ENCODE measurements at places on chromosomes 3 and 15.

DNA sequence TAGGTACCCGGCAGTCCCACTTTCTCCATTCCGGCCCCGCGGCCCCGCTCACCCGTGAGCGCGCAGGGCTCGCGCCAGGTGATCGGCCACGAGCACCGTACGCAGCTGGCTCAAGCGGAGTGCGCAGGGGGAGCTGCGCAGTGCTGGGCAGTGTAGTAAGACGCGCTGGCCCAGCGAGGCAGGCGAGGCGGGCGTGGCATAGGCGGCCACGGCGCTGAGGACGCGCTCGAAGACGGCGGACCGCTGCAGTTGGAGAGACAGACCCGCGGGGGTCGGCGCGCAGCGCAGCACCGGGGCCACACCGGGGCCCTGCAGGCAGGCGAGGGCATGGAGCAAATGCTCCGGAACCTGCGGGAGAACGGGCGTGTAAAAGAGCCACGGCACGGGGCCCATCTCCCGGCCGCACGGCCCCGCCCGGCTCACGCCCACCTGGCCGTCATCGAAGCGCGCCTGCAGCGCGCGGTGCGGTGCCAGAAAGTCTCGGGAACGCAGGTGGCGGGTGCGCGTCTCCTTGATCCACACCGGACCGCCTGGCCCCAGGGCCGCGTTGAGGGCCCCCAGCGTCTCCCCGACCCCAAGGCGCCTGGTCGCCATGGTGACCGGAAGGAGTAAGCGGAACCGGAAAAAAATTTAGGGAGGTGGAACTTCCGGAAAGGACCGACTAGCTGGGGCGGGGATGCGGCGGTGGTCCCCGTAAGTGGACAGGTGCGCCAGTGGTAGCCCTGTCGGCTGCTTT, at the start of gene DALRD3:
TSS of gene DALRD3 (minus strand) at position 610 of the 736 bp plus-strand sequence. CDS start at position 594, 16 bp downstream.
- peak within 1 kb of the TSS; percentile 90 for H3K4me3 ChIP-seq
- peak within 1 kb of the TSS; percentile 99 for H3K27ac ChIP-seq
- peak; percentile 78 for DNase-seq
- H3K36me3 ChIP-seq: peaks cover 25% of the 10 kb centered on the region
- H3K27me3 ChIP-seq: no peaks in the 10 kb centered on the region

- H3K36me3 ChIP-seq: no peaks in the 10 kb centered on the region
- H3K27me3 ChIP-seq: peaks cover 4% of the 10 kb centered on the region
- no peaks in the 10 kb centered on the region for H3K4me1 ChIP-seq
Observed at GRCh38 chr3:107206141-107206540, 171.1 kb upstream of the CCDC54 start.

DNA sequence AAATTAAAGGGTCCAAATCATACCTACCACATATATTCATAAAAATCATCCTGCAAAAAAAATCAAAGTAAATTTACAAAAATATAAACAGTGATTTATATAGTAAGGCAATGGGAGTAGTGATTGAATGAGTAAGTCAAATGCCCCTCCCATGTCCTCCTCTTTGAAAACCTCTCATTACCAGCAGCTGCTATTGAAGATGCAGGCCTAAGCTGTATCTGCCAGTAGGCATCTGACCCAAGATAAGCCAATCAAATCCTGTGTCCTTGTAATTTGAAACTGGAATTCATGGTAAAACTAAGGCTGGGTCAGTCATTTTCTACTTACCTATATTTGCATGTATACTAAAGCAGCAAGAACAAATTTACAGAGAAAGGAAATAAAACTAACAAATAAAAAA, 60.4 kb upstream of the POU1F1 start:
- no peak overlapping the region for H3K27ac ChIP-seq
- H3K27me3 ChIP-seq: no peaks in the 10 kb centered on the region
- H3K4me1 ChIP-seq: peaks cover 12% of the 10 kb centered on the region

GRCh38 chr3:44954962-44955361, 21.0 kb downstream of the ZDHHC3 start:
- H3K27me3 ChIP-seq: no peaks in the 10 kb centered on the region
- H3K36me3 ChIP-seq: peaks cover 16% of the 10 kb centered on the region
- peaks cover 5% of the 10 kb centered on the region for H3K4me1 ChIP-seq
- no peak overlapping the region for H3K4me3 ChIP-seq
- no peak overlapping the region for H3K27ac ChIP-seq

DNA sequence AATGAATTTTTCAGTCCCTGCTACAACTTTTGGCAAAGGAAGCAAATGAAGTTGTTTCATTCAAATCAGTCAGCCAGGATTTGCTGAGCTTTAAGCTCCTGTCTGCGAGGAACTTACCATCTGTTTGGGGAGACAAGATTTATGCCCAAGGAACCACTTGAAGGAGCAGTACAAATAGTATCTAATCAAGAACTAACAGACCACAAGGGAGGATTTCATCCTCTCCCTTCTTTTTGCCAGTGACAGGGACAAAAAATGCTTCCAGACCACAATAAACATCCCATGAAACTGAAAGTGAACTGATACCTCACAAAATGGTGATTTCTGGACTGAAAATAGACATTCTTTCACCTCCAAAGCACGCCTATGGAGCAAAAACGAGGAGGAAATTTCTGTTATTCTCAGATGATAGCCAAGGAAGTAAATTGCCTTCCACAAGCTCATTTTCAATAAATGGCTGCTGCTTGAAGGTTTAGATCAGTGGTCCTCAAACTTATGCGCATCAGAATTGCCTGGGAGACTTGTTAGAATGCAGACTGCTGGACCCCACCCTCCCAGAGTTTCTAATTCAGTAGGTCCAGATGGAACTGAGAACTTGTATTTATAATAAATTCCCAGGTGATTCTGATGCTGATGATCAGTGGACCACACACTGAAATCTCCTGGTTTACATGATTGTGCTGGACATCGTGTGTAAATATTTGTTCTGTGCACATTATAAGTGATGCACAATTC, 202.4 kb upstream of the GADL1 start:
- H3K4me1 ChIP-seq: peaks cover 16% of the 10 kb centered on the region
- H3K4me3 ChIP-seq: no peak overlapping the region
- H3K27ac ChIP-seq: peak overlapping the region; percentile 24
- H3K36me3 ChIP-seq: no peaks in the 10 kb centered on the region

GRCh38 chr3:136186846-136187245, 9.3 kb downstream of the MSL2 start:
- peaks cover 82% of the 10 kb centered on the region for H3K4me1 ChIP-seq
- peaks cover 25% of the 10 kb centered on the region for H3K36me3 ChIP-seq
- no peak for DNase-seq
- H3K27ac ChIP-seq: no peak overlapping the region

GRCh38 chr15:78727561-78727960, 83.7 kb downstream of the ADAMTS7 start:
- no peak overlapping the region for H3K4me3 ChIP-seq
- H3K27ac ChIP-seq: no peak overlapping the region
- H3K36me3 ChIP-seq: no peaks in the 10 kb centered on the region

DNA sequence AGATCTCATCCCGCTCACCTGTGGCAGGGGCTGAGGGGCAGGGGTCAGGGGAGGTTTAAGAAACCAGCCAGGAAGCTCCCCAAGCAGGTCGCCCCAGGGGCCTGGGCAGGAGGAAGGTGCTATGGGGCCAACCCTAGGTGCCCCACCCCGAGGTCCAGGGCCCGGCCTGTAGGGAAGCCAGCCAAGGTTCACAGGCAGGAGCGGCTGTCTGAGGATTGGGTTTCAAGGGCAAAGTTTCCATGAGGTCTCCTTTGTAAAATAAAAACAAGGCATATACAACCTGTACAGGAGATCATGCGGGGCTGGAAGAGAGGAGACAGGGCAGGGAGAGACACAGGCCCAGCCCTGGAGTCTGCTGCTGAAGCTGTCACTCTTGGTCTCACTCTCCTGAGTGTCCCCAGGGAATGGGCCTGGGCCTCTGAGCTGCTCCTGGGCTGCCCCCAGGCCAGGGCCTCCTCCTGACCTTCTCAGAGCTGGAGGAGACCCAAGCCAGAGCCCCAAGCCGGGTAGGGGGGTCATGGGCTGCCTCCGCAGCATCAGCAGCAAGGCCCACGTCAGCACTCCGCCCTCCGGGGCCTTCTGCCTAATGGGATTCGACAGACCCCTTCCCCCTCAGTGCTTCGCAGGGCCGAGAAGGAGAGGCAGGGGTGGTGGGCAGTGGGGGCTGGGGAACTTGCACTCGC, 5.5 kb downstream of the CPLX3 start:
- no peak for DNase-seq
- H3K4me1 ChIP-seq: no peaks in the 10 kb centered on the region
- peaks cover 33% of the 10 kb centered on the region for H3K27me3 ChIP-seq
- no peak overlapping the region for H3K27ac ChIP-seq
- H3K36me3 ChIP-seq: peaks cover 15% of the 10 kb centered on the region

DNA sequence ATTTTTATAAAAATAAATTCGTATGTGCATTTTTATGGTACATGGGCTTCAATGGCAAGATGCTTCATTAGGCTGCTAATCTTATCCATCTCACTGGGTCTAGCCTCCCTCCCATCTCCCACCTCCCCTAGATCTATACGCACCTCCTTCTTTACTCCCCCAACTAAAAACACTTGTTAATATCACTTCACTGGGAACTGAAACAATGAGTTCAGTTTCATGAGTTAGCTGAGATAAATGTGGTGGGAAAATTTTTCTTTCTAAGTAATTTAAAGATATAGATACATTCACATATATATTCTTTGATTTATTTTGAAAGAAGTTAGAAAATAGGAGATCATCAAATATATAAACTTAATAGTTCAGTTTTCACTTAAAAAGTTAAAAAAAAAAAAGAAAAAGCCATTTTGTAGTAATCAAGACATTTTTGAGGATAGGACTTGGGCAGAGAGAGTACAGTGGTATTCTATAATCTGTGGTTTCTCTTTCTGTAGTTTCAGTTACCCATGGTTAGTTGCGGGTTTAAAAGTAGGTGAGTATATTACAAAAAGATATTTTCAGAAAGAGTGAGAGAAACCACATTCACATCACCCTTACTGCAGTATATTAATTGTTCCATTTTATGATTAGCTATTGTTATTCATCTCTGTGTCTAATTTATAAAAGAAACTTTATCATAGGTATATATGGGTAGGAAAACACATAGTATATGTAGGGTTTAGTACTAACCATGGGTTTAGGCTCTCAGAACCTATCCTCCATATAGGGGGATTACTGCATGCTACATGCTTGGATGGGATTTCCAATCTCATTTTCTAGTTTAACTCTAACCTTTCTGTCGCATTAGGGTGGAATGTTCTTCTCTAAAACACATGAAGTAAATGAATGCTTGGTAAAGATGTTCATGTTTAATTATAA, 316.0 kb upstream of the CBLB start:
- H3K4me3 ChIP-seq: no peak overlapping the region
- peaks cover 37% of the 10 kb centered on the region for H3K36me3 ChIP-seq
- peaks cover 35% of the 10 kb centered on the region for H3K4me1 ChIP-seq
- peak overlapping the region; percentile 84 for H3K27ac ChIP-seq
- DNase-seq: no peak

DNA sequence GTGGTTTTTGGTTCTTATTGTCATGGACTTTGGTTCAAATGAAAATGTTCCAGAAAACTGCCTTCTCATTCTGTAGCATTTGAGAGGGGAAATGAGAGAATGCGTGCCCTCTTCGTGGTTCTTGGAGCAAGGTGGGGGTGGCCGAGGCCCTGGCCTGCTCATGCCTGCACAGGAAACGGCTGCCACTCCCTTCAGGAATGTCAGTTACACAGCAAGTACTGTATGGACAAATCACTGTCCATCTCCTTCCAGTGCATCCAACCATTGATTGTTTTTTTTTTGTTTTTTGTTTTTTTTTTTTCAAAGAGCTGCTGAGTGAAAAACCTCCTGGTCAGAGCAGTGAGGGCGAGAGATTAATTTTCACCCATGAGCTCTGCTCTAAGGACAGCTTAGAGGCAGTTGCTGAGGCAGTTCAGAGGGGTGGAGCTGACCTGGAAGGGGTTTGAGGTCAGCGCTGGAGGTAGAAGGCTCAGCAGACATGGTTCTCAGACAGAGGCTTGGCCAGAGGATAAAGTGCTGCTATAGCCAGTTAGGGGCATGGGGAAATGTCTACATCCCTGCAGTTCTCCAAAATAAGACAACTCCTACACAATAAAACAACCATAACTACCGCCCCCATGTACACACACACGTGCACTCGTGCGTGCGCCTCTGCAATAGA, 20.2 kb upstream of the KIF23 start:
- no peak overlapping the region for H3K4me3 ChIP-seq
- peaks cover 54% of the 10 kb centered on the region for H3K27me3 ChIP-seq
- no peak overlapping the region for H3K27ac ChIP-seq

DNA sequence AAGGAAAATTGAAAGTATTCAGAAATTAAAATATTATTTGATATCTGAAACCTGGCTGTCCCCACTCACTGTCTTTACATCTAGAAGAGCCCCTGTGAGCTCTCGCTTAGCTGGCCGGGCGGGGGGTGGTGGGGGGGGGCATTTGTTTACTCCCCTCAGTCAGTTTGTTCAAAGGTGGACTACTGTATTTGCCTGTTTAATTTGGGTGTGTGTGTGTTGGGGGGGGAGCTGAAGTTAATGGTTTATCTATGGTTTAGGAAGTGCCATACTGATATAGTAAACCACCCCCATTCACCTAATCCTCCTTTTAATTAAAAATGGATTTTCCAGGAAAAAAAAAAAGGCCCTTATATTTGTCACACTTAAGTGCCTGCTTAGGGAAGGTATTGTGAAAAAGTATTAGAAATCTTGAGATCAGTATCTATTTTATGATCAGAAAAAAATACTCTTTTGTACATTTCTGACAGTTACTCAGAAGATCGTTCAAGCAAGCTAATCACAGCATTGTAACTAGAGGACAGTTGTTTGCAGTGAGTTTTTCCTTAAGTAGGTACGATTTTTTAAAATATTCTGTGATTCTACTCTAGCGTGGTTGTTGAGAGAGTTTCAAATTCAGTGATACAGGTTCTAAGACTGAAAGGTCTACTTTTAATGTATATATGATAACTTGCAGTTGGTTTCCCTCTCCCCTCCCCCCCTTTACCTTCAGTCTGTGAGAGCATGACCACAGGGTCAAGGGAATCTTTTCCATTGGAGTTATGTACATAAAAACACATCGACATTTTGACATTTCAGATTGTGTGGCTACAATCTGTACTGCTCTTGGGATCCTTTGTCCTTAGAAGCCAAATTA, 8.5 kb downstream of the NR2F2 start:
- no peak overlapping the region for H3K4me3 ChIP-seq
- no peak overlapping the region for H3K27ac ChIP-seq
- peaks cover 3% of the 10 kb centered on the region for H3K36me3 ChIP-seq

GRCh38 chr3:192024751-192025150, 563.8 kb downstream of the PYDC2 start:
- no peaks in the 10 kb centered on the region for H3K36me3 ChIP-seq
- no peak for DNase-seq
- no peak overlapping the region for H3K27ac ChIP-seq
- no peaks in the 10 kb centered on the region for H3K27me3 ChIP-seq
- H3K4me1 ChIP-seq: no peaks in the 10 kb centered on the region
- no peak overlapping the region for H3K4me3 ChIP-seq

DNA sequence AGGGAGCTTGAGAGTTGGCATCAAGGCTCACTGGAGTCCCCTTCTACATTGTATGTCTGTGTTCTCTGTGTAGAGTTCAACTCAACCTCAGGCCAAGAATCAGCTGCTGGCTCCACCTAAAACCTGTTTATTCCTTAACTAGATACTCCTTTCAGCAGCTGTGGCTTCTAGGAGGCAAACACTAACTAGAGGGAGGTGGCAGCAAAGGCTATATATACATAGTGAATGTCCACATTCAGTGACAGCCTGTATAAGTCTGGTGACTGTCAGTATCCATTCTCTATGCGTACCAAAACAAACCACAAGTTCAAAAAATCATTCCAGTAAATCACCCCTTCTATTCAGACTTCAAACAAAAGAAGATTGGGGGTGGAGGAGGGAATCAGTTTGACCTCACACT, 184.3 kb downstream of the CDIN1 start:
- no peaks in the 10 kb centered on the region for H3K27me3 ChIP-seq
- H3K4me1 ChIP-seq: no peaks in the 10 kb centered on the region
- DNase-seq: no peak
- H3K36me3 ChIP-seq: no peaks in the 10 kb centered on the region
- H3K4me3 ChIP-seq: no peak overlapping the region
- no peak overlapping the region for H3K27ac ChIP-seq

GRCh38 chr3:179272385-179272784, 21.5 kb upstream of the KCNMB3 start:
- H3K27ac ChIP-seq: no peak overlapping the region
- H3K27me3 ChIP-seq: peaks cover 5% of the 10 kb centered on the region
